Effector memory CD8-positive, alpha-beta T cell (primary cell): ENCODE measurements at places on chromosomes 16 and 17.

DNA sequence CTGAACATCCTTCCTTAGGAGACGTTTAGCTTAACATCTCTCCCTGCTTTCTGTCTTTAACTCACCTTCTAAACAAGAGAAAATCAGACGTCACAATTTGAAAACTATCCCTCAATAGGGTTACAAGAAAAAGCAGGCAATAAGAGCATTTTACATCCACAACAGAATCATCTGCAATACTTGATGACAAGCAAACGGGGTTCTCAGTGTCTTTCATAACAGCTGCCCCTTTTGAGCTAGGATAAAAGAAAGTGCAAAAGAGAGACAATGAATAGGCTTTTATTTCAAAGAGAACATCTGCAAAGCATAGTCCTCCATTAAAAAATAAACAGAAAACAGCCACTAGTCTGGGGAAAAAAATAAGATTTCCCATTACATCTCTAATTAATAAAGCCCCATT is 13.2 kb downstream of the XYLT1 start:
- no peak for DNase-seq

DNA sequence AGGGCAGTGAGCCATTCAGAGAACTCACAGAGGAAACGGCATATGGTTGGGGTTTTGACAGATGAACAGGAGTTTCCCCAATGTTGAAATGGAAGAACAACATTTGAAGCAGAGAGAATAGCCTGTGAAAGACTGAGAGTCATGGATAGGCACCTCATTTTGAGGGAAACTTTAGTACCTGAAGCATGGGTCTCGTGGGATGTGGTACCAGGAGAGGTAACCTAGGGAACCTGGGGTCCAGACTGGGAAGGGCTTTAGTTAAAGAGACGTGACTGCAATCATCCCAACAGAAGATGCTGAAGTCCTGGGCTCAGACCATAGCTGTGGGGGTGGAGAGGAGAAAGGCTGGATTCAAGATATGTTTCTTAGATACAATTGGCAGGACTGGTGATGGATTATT is 137.8 kb upstream of the CCL2 start:
- no peak for DNase-seq

- DNase-seq: no peak
Observed at GRCh38 chr17:51682115-51682514, 421.8 kb downstream of the UTP18 start.

GRCh38 chr17:14926526-14927122 is 338.5 kb downstream of the PMP22 start:
- peak; percentile 47 for DNase-seq

- no peak for DNase-seq
Observed at GRCh38 chr17:58315750-58316149, 12.8 kb downstream of the TSPOAP1 start.

- DNase-seq: no peak
Observed at GRCh38 chr17:51298508-51299371, 38.4 kb downstream of the UTP18 start.

DNA sequence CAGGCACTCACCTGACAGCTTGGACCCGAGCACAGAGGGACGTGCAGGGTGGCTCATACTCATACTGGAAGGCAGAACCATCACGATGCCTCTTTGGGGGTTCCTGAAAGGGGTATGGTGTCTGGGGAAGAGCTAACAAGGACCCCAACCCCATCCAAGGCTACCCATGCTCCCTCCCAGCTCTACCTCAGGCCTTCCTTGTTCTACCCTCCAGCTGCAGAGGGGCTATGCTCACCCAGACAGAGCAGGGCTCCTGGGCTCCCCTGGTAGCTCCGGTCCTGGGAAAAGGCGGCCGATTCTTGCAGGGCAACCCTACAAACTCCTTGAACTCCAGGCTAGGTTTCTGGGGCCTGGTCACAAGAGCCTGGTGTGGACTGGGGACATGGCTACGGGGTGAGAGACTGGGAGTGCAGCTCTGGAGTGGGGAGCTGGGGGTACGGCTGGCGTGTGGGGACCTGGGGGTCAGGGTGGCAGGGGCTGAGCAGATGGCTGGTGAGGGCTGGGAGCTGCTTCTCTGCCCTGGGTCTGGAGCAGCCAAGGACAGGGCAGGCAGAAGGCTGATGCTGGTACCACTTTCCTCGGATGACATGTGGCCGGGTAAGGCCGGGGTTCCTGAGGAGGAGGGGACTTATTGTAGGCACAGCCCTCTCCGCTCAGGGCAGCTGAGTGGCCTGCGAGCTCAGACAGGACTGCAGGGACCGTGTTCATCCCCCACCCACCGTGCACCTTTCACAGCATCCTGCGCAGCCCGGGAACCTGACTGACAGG is 2.1 kb downstream of the ACD start:
- DNase-seq: no peak

DNA sequence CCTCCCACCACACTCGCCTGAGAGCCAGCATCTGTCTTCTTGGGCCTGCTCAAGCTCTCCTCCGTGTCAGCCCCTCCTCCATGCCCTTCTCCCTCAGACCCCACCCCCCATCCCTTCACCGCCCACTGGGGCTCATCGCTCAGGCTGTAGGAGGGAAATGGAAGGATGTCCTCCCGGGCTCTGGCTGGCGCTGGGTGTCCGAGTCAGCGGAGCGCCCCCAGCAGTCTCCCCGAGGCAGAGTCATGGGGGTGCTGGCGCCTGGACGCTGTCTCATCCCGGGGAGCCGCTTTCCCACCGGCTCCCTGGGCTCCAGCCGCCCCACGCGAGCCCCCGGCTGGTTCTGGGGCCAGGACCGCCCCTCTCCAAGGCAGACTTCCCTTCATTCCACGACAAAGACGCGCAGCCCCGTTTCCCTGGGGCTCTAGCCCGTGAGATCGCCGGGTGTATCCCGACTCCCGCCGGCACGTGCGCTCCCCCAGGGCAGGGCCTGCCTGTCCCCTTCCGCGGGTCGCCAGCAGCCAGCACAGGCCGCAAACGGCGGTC is 428 bp upstream of the ANTKMT start:
- DNase-seq: no peak

DNA sequence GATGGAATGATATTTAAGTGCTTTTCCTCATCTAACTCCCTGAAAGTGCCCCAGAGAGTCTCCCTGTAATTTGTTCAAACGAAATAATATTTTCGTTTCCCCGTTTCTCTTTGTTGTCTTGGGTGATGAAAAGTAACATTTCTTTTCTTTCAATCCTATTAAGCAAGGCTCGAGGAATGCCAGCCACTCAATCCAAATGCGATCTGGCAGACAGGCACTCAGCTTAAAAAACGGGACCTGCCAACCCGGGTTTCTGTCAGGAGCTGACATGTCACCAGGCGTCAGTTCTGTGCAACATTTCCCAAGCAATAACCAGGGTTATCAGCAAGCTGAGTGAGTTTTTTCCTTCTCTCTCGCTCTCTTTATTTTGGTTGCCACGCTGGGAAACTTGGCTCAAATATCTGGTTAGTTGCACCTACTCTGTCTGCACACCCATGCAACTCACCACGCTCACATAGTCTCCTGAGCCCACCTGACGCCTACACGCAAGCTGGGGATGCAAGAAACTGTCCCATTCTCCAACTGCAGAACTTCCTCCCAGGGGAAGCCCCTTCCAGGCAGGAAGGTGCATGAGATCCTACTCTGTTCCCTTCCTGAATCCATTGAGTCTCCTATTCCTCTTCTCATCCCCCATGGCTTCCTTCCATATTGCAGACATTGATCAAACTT is 208.2 kb downstream of the C16orf78 start:
- no peak for DNase-seq

DNA sequence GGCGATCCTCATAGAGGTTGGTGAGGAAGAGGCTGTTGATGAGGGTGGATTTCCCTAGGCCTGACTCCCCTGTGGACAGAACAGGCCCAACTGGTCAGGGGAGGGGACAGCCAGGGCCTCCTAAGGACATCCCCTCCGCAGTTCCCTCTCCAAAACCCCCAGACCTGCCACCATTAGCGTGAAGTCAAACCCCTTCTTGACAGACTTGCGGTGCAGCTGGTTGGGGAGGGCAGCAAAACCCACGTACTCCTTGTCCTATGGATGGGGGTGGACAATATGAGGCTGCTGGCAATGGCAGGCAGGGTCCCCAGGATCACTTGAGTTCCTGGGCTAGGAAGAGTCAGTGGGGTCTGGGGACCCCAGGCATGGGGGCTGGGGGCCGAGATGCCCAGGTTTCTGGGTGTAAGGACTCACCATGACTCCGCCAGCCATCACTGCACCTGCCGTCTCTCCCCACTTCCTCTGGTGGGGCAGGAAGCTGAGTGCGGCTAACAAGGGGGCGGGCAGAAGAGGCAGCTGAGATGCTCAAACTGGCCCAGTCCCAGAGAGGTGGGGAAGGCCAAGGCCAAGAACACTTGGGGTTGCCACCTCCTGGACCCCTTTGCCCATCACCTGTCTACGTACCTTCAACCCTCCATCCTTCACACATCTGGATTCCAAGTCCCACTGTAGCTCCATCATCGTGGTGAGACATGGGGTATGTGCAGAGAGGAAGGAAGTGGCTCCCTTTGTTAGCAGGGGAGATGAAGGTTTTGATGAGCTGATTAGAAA is at the start of gene SEPTIN1:
SEPTIN1 (minus strand) TSS at position 451 of the 771 bp plus-strand sequence; CDS start at position 432, 19 bp downstream.
- DNase-seq: peak; percentile 71
